Omental fat pad (tissue), 4 donors: ENCODE measurements at places on chromosomes 1 and 21. TPM values are rescaled to one million over a fixed set of nuclear protein-coding genes. Genes with fewer than 3 reads are reported as not detected.

SYT6 gene
- total RNA-seq: not detected

GRCh38 chr1:48222501-48223242 lies at the start of gene SLC5A9:
Gene SLC5A9, plus strand, starts transcription at chr1:48222716. Its CDS starts 21 bp downstream, at chr1:48222737.
- no peak for DNase-seq

- no peak for DNase-seq
These were observed 6.2 kb downstream of the PLEKHM2 start for GRCh38 chr1:15690317-15690716.

- no peak for DNase-seq
These were observed 40.1 kb downstream of the SORT1 start for GRCh38 chr1:109357616-109358015.
